Stimulated activated CD8-positive, alpha-beta memory T cell treated with anti-CD3 and anti-CD28 coated beads, Interleukin-7, amount 100 ng/mL, for 24 hours (primary cell): ENCODE measurements at places on chromosomes 2 and 18.
A peak's percentile ranks its signal among the peaks of the same experiment; 100 is the strongest.

DNA sequence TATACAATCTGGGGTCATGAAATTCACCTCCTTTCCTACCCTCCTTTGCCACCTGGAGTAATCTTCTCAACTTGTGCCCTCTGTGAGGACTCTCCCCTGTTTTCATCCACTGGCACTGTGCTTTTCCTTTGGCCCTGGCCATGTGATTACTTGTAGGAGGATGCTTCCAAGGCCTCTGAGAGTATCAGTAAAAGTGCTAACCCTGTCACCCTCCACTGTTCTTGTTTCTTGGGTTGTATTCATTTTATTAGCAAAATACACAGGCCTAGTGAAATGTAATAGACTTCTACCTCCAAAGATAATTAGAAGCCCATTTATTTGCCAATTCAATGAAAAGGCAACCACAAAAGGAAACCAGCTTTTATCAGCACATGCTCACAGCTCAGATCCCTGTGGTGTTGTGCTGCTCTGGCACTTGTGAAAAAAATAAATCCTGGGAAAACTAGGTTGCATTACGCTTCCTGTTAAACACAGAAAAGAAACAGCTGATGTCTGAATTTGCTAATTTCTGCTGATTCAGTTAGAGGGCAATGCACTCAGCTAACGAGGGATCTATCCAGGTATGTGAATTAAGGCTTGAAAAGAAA is 357.5 kb upstream of the ETAA1 start:
- DNase-seq: no peak

- DNase-seq: no peak
Observed at GRCh38 chr2:101692041-101692440, 5.5 kb upstream of the MAP4K4 start.

- no peak for DNase-seq
Observed at GRCh38 chr2:159828738-159829137, 30.7 kb upstream of the CD302 start.

- no peak for DNase-seq
Observed at GRCh38 chr2:16671760-16672159, 6.1 kb upstream of the CYRIA start.

- no peak for DNase-seq
Observed at GRCh38 chr18:48580782-48581181, 42.0 kb downstream of the CTIF start.

DNA sequence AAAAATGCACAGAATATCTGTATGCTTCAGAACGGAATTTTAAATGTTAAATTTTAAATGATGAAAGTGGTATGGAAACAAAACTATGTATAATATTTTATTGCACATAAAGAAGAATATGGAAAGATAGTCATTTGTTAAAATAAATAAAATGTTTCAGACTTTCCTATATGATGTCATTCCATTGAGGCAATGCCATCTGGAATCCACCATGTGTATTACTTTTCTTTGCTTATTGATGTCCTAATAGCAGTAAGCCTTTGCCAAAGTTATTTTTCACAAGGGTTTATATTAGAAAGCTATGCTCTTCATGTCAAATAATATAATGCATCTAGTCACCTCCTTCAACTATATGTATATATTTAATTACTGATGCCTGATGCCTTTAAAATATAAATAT is 601.6 kb upstream of the PKDCC start:
- no peak for DNase-seq

DNA sequence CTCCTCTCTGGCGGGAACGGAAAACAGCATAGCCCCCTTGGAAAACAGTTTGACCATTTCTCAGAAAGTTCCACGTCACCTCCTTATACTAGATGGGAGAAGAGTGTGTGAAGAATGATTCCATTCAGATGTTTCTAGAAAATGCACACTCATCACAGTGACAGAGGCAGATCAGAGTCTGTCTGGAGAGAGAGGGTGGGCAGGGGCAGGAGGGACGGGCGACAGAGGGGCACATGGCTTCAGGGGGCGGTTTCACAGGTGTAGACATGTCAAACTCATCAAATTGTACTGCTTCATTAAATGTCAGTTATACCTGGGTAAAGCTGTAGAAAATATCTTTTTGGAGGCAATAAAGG is 88.8 kb upstream of the TAF1B start:
- no peak for DNase-seq

DNA sequence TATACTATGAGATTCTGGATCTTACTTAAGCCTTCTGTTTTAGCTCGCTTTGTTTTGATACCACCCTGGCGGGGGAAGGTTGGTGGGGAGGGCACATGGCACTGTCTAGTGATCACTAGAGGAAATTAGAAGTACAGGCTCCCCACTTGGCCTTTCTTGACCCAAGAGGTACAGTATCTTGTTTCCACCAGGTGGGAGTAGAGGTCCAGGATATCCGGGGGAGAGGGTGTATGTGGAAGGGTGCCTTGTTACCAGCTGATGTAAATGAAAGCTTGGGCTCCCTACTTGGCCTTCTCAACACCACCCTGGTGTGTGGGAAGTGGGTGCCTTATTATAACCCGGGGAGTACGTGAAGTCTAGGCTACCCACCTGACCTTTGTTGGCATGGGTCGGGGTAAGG is 7.5 kb downstream of the GALNT1 start:
- DNase-seq: no peak

DNA sequence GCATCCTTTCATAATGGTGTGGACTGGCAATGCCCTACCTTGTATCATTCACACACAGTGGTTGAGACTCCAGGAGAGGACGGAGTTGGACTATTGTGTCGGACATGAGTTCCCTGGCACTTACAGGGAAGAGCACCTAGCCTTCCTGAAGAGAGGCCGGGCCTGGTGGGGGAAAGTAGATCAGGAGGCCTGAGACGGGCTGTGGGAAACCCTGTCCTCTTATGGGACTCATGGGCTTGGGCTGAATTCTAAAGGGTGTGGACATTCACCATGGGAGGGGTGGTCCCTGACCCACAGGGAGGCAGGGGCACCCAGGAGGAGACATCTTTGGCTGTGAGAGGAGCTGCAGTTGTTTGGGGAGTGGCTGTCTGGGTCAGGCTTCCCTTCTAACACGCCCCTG is 286.5 kb downstream of the PHLPP1 start:
- DNase-seq: no peak

DNA sequence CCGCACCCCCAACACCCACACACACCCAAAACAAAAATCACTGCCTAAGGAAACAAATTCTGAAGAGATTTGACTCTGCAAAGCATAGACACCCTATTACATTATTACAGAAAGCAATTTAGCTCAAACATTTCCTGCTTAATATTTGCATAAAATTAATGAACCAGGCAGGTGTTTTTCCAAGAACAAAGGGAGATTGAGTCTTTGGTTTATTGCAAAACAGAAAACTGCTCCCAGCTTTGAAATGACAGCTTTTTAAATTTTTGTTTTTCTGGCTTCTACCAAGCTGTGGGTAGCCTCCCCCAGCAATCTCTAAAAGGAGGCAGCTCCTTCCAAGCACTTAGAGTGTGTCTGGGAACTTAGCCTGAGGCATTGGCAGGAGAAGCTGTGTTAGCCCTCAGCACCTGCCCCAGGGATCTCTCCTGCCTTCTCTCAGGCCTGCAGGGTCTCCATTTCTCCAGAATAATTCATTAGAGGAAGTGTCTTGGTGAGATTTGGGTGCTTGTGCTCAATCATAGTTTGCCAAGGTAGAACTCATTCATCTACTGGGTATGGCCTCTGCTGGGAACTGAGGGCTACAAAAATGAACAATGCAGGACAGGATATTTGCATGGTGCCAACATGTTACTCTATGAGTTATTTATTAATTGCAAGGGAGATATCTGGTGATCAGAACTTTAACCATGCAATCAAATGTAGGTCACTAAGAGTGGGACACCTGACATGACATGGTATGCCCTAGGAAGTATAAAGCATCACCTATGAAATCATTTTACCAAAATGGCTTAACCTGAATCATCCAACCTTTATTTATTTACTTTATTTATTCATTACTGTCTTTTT is 58.7 kb downstream of the B3GNT2 start:
- no peak for DNase-seq

GRCh38 chr2:27720004-27720551 is 51.4 kb upstream of the MRPL33 start:
- DNase-seq: peak; percentile 21

DNA sequence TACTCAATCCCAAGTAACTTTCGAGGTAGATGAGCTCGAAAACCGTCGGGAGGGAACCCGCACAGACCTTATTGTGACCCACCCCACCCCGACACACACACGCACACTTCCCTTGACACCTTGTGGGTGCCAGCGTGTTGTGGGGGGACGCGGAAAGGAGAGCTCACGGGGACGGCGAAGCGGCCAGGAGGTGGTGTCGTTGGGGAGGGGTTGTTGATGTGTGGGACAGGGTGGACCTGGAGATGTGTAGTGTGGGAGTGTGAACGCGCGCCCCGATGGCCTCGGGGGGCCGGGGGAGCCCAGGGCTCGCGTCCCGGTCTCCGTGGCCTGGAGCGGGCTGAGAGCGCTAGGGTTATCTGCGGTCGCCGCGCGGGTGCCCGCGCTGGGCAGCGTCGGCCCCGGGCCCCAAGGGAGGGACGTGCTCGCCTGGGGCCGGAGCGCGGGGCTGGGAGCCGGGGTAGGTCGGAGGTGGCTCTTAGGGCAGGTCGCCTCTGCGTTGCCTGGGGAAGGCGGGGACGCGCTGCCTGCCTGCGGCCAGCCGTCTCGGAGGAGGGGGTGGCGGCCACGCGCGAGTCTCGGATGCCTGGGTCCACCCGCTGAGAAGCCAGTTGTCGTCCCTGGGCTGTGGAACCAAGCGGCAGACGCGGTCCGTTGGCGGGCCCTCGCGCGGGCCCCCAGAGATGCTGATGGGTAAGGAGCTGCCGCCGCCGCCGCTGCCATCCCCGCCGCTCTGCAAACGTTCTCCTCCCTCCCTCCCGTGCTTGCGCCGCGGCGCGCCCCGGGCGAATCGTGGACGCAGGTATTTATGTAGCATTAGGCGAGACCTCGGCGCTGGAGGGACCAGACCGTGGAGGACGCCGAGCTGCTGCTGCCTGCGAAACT is 1.6 kb downstream of the KLHL29 start:
- no peak for DNase-seq
